Epithelial cell of proximal tubule (primary cell): ENCODE measurements at places on chromosomes 6 and 20.

- DNase-seq = no peak
Observed at GRCh38 chr6:111119571-111120329, 32.4 kb downstream of the SLC16A10 start.

DNA sequence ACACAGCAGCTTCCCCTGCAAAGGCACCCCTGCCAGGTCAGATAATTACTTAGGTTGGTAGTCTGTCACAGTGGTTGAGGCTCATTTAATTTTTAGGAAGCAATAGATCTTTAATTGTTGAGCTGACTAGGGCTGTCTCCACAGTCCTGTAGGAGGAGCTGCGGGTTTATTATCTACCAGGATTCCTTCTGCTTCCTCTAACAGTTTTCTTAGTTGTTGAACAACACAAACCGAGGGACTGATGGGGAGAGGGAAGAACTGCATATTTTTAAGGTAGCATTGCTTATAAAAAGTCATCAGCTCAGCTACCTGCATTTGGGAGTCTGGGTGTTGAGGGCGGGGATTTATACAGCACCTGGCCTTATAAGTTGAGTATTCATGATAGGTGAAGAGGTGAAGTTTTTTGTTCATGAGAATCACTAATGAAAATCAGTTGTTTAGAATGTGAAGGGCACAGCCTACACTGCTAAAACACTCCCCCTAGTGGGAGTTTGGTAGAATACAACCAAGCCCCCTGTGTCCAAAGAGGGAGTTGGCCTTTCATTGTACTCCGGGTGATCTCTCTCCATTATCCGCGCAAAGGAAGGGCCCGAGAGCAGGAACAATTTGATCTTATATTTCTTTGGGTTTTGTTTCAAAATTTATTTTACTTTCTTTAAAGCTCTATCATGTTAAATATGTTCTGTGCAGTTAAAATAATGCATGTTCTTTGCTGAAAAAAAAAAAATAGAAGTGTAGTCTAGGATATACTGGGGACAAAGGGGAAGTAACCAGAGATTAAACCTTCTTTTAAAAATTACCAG lies 69.6 kb downstream of the SSR1 start:
- no peak for DNase-seq

GRCh38 chr20:23144856-23145255 lies 58.7 kb upstream of the CD93 start:
- DNase-seq = no peak

GRCh38 chr6:34143884-34144580 lies 1.9 kb downstream of the GRM4 start:
- DNase-seq = no peak

GRCh38 chr6:24699521-24700359 lies 19.2 kb downstream of the C6orf62 start:
- no peak for DNase-seq

- no peak for DNase-seq
Observed at GRCh38 chr6:122081921-122082320, 317.5 kb upstream of the HSF2 start.

GRCh38 chr6:157812425-157813171 lies 10.4 kb upstream of the SNX9 start:
- DNase-seq = no peak

GRCh38 chr20:25084626-25085187 lies 2.8 kb upstream of the VSX1 start:
- DNase-seq = no peak

DNA sequence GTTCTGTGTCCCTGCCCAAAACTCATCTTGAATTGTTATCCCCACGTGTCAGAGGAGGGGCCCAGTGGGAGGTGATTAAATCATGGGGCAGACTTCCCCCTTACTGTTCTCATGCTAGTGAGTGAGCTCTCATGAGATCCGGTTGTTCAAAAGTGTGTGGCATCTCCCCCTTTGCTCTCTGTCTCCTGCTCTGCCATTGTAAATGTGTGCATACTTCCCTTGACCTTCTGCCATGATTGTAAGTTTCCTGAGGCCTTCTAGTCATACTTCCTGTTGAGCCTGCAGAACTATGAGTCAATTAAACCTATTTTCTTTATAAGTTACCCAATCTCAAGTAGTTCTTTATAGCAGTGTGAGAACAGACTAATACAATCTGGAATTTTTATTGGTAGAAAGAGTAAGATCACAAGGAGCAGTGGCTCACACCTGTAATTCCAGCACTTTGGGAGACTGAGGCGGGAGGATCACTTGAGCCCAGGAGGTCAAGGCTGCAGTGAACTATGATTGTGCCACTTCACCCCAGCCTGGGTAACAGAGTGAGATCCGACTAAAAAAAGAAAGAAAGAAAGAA lies 47.1 kb upstream of the SLC22A16 start:
- DNase-seq = no peak

GRCh38 chr6:51300510-51300909 lies 481.8 kb downstream of the TFAP2B start:
- DNase-seq = no peak

- no peak for DNase-seq
Observed at GRCh38 chr20:3563133-3563532, 92.3 kb downstream of the ATRN start.

GRCh38 chr6:16676978-16677377 lies 84.3 kb downstream of the ATXN1 start:
- DNase-seq = peak; percentile 56

- no peak for DNase-seq
Observed at GRCh38 chr6:108796875-108797274, 51.3 kb upstream of the ARMC2 start.

GRCh38 chr20:49558826-49559225 lies 9.1 kb downstream of the PTGIS start:
- no peak for DNase-seq

GRCh38 chr6:101539510-101540245 lies 146.2 kb downstream of the GRIK2 start:
- DNase-seq = no peak

DNA sequence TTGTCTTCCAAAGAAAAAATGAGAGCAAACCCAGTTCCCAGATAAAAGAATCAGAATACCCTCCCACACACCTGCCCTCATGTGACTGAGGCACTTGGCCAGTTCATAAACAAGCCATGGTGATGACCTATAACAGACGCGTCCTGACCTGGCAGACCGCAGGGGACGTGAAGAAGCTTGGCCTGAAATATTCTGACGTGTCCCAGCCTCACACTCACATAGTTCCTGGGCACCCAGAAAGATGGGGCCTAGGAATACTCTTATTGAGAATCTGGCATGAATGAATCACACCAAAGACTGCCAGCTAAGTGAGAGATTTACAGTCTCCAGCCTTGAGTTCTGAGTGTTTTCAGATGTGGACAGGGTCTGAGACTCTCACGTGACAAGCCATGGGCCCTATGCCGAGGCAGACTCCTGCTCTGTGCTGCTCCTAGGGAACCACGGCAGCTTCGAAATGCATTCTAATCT lies 17.2 kb upstream of the MAP3K4 start:
- peak; percentile 37 for DNase-seq

- no peak for DNase-seq
Observed at GRCh38 chr20:41135888-41136679, 1.3 kb upstream of the PLCG1 start.

- peak; percentile 22 for DNase-seq
Observed at GRCh38 chr6:125363039-125363823, 61.5 kb upstream of the HDDC2 start.

- no peak for DNase-seq
Observed at GRCh38 chr6:145498425-145498824, 236.9 kb downstream of the EPM2A start.

DNA sequence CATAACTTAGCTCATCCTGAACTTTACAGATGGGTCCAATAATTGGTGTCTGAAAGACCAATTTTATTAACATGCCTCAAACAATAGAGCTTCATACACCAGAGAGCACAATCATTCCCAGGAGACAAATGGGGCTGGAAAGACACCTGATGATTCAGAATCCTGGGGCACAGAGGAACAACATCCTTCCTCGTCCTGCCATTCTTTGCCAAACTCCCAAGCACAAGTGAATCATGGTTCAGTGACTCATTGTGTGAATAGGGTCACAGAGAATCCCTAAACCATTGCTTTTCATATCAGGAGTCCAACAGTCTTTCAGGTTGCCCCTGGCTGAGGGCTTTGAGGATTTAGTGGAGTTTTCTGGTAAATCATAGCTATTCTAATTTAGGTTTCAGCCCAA lies 266.4 kb upstream of the BMP2 start:
- peak; percentile 91 for DNase-seq

DNA sequence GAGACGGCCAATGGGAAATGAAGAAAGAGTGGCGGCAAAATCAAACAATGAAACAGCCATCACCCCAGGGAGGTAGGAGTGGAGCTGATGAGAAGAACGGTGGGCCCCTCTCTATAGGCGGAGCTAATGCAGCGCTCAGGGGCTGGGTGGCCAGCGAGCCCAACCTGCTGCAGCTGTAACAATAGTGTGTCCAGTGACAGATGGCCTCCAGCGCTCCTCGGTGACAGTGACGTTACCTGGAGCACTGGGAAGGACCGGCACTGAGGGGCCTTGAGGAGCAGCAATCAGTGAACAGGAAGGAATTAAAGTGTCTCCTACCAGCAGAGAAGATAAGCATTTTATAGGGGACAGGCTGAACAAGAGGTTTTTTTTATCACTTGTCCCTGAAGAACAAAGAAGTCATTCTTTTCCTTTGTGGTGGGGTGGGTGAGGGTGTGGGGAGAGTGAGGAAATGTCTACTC lies 81.6 kb downstream of the FOXA2 start:
- no peak for DNase-seq

GRCh38 chr20:59346061-59346460 lies 45.6 kb downstream of the EDN3 start:
- DNase-seq = no peak

- DNase-seq = no peak
Observed at GRCh38 chr6:45949256-45949655, 66.4 kb downstream of the CLIC5 start.

GRCh38 chr20:7841971-7842310 lies 98.3 kb downstream of the HAO1 start:
- peak; percentile 82 for DNase-seq

DNA sequence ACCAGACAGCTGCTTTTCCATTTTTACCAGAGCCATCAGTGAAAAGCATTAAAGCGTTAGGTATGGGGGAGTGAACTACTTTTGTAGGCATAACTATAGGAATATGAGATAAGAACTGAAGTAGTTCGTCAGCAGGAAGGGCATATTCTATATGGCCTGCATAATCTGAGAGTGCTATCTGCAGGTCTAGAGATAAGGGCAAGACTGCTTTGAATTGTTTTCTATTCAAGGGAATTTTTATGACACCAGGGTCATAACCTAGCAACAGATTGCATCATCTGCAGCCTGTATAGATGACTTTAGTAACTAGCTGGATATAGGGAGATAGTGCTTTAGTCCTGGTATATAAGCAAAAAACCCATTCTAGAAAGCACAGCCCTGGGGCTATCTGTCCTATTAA lies 437.3 kb upstream of the HTR1E start:
- no peak for DNase-seq

GRCh38 chr20:32436142-32436861 lies 78.2 kb downstream of the ASXL1 start:
- DNase-seq = no peak

- no peak for DNase-seq
Observed at GRCh38 chr20:44171775-44172571, 15.0 kb downstream of the JPH2 start.

GRCh38 chr6:155968921-155969320 lies 513.3 kb upstream of the NOX3 start:
- DNase-seq = no peak

GRCh38 chr6:125639466-125640020 lies 109.9 kb upstream of the HEY2 start:
- DNase-seq = no peak

- DNase-seq = no peak
Observed at GRCh38 chr6:82080767-82081166, 166.8 kb downstream of the IBTK start.

- DNase-seq = no peak
Observed at GRCh38 chr6:37709932-37710555, 12.4 kb upstream of the MDGA1 start.
